Bronchial epithelial cell (primary cell): ENCODE measurements at places on chromosomes 5 and 9.
A peak's percentile ranks its signal among the peaks of the same experiment; 100 is the strongest.

DNA sequence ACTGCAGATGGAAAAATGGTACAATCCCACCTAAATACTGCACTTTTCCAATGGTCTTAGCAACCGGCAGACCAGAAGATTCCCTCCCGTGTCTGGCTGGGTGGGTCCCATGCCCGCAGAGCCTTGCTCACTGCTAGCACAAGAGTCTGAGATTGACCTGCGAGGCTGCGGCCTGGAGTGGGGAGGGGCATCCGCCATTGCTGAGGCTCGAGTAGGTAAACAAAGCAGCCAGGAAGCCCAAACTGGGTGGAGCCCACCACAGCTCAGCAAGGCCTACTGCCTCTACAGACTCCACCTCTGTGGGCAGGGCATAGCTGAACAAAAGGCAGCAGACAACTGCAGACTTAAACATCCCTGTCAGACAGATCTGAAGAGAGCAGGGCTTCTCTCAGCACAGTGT lies 221.6 kb upstream of the CTNND2 start:
- no peak for DNase-seq

DNA sequence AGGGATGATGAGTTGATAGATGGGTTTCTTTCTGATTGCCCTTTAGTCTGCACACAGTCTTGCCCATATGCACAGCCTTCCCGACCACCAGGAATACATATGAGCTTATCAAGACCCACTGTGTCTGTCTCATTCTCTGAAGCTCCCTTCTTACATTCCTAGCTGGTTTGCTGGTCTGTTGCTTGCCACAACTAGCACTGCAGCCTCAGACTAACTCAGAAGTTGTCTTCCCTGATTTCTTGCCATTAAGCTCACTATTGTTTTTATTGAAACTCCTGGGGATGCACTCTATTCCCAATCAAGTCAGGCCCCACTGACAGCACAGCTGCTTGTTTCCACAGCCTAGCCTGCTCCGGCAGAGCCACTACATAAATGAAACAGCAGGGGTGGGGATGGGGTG lies 97.5 kb downstream of the SAXO1 start:
- DNase-seq = peak; percentile 8

DNA sequence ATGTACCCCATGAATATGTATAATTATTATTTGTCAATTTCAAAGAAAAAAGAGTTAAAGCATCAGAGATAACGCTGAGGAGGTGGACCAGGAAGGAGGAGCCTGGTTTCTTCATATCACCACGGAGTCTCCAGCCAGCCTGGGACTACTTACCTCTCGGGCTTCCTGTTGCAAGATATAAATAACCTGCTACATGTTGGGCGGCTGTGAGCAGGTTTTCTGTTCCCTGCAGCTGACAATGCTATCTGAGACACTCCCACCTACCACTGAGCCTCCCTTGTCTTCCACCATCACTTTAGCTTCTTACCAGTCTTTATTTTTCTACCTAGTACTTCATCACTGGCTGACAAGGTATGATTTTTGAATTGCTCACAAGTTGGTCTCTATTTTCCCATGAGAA lies 102.7 kb upstream of the CPEB4 start:
- DNase-seq = no peak

- no peak for DNase-seq
These were observed 2.1 kb upstream of the FOXE1 start for GRCh38 chr9:97850746-97851445.

GRCh38 chr9:132404228-132404881 lies 2.3 kb downstream of the TTF1 start:
- DNase-seq = no peak
